ENCODE measurements at places on chromosomes 16 and 17.

- no peak for DNase-seq
Observed at GRCh38 chr17:69333561-69333960, 6.6 kb upstream of the ABCA5 start.

DNA sequence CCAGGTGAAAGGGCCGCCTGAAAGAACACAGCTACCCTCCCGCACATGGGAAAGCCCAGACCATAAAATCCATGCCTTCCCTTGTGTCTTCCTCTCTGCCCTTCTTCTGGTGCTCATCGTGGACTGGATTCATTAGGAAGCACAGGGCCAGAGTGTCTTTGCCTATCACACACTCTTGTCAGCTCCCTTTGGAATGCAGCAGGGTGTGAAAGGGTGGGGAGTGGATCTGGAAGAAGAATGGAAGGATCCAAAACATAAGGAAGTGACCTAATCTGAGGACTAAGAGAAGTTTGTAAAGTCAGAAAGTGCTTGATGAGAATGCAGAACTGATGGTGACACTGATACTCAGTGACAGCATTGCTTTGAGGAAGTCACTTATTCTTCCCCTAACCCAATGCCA, 1147.3 kb upstream of the GOT2 start:
- DNase-seq = no peak

- DNase-seq = no peak
Observed at GRCh38 chr17:59513934-59514841, 51.2 kb upstream of the DHX40 start.

DNA sequence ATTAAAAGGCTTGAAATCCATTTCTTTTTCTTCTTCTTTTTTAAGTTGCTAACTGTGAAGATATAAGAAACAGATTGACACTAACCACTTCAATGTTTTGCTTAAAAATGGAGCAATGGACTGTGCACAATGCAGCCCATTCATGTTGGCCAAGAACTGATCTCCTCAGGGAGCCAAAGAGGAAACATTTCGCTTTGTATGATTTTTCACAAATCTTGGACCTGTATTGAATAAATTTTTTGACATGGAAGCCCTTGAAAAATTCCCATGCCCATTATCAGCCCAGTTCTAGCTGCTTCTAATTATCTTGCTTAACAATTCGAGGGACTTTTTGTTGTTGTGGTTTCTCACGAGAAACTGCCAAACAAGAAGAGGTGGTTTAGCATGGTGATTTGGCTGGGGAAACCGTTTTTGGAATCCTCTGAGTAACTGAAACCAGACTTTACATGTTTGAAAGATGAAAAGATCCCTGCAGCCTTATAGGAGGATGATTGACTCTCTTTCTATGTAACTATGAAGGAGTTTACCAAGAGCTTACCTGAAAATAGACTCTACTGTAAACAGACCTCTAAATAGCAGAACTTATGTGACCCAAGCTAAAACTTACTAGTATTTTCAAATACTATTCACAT, 1389.4 kb upstream of the GOT2 start:
- DNase-seq = no peak

DNA sequence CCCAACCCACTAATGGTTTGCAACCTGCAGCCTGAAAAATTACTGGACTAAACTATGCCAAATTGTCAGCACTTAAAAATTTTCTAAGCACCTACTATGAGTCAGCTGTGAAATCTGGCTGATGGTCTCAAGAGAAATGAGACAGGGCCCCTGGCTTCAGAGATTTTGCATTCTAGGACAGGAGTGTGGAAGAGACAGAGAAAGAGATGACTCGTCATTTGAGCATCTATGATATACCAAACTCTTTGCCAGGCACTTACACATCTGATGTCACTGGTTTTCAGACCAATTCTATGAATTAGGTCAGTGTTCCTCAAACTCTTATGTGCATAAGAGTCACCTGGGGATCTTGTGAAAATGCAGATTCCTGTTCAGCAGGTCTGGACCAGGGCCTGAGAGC, 44.4 kb downstream of the CLEC19A start:
- DNase-seq = peak; percentile 64

GRCh38 chr16:13552062-13552959, 367.6 kb upstream of the ERCC4 start:
- no peak for DNase-seq

DNA sequence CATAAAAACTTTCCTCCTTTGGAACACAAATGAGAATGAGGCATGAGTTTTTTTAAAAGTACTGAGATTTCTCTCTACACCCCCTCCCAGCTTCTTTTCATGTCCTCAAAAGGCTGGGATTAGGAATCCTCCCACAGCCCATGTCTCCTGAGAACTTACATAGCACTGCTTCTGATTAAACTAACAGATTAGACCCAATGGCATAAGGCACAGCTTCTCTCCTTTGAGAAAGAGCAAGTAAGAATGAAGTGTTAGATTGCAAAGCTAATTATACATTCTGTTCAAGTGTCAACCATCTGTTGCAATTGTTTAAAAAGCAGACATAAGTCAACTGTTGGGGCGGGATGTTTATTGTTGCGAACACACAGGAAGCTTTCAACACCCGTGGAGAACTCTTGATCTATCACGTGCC, 715.1 kb downstream of the CDH11 start:
- no peak for DNase-seq

- no peak for DNase-seq
Observed at GRCh38 chr16:85668676-85669424, 19.9 kb downstream of the GINS2 start.

- peak; percentile 22 for DNase-seq
Observed at GRCh38 chr16:48613061-48613957, 3.3 kb upstream of the N4BP1 start.

DNA sequence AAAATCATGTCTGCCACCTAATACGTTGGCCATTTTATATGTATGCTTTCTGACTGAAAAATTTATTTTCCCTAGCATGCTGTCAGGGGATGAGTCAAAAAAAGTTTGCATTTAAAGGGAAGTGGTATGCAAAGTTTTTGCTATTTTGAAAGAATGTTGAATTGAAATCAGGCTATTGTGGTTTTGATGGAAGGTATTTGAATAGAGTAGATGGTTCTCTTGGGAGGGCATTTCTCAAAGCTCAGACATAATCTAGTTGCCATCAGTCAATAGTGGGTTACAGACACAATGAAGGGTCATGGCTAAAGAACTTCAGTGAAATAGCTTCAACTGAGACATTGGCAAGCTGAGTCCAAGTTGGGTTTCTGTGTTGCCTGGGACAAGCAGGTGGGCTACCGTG, 102.4 kb downstream of the MAP2K6 start:
- DNase-seq = peak; percentile 13

DNA sequence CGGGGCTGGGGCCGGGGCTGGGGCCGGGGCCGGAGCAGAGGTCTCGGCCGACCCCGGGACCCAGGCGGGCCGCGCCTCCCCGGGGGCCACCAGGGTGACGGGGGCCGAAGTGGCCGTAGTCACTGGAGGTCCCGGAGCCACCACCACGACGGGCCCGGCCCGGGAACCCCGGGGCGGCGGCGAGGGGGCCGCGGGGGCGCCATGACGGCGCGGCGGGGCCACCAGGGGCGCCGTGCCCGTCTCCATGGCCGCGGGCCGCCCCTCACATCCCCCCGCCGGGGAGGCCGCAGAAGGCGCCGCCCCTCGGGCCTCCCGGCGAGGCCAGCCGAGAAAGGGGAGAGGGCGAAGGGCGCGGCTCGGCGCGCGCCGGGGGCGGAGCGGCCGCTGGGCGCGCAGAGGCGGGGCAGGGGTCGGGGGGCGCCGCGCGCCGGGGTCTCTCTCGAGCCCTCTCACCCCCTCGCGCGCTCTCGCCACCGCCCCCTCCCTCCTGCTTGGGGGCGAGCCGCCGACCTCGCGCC, 297 bp downstream of the TBC1D10B start:
- DNase-seq = no peak

DNA sequence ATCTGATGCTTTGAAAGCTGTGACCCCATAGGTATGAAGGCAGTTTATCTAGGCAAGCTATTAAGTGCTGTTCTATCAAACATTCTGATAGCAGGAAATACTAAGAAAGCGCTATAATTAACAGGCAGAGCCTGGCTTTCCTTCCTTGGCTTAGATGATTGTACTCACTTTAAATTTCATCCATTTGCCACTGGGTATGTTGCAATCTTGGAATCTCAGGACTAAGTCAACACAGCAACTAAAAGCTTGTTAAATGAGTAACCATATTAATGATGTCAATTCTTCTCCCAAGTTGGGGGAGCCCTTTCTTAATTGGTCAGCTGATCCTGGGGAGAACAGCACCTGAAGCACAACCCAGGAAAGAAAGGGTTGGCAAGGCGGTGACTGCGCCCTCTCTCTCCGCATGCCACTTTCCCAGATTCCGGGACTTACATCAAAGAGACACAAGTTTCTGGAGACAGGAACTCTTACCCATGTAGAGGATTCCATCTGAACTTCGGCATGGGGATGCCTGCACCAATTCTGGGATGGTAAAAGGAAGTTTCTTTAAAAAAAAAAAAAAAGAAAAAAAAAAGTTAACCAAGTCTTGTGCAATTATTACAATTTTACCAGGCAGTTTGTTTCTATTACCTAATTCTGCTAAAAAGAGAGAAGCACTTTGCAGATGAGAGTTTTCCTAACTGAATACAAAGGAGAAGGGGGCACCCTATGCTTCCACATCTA, 54.4 kb upstream of the ICAM2 start:
- peak; percentile 54 for DNase-seq

DNA sequence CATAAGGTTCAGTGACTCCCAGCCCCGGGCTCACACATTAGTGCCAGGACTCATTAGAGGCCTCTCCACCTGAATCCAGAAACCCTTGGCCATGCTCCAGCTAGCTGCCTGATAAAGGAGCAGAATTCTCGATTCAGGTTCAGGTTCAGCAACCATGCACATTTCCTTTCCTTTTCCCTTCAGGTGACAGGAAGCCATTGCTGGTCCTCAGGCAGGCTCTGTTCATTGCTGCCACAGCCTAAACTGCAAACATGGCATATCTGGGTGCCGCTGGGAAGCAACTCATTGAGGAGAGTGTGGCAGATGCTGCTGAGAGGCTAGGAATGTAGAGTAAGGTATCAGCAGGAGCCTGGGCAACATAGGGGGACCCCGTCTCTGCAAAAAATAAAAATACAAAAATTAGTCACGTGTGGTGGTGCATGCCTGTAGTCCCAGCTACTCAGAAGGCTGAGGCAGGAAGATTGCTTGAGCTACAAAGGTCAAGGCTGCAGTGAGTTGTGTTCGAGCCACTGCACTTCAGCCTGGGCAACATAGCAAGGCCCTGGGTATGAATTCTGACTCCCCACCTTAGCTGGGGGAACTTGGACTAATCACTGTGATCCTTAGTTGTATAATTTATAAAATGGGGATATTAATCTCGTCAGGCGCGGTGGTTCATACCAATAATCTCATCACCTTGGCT, 28.7 kb downstream of the ARL4D start:
- no peak for DNase-seq

DNA sequence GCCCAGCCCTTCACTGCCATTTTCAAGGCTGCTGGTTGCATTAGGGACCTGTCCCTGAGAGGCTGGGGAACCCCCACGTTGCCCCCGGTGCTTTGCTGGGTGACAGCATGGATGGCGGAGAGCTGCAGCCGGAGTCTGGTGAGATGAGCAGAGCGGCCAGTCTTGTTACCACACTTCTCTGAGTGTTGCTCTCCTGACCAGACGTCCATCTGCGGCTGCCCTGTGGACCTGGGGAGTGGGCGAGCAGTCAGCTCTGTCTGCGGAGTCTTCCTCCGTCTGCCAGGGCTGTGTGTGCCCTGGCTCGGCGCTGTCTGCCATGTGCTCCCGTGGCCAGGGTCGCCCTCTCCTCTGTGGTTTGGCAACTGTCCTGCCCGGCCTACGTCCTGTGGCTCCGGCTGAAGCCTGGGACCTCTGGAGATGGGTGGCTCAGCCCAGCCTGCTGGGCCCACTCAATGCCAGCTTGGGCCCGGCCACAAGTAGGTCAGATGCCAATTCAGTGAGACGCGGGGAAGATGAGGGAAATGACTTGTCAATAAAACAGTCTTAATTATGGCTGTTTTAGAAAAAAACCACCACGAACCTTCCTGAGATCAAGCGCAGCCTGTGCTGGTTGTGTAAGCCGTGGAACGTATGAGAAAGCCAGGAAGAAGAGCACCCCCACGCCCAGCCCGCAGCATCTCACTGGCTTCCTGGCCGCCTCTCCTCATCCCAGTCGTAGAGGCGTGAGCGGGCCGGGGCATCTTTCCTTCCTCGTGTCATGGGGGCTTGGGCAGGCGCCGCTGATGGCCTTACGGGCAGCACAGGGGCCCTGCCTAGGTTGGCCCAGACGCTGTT, 7.9 kb downstream of the KCTD5 start:
- DNase-seq = no peak

GRCh38 chr16:48914070-48914469, 304.1 kb upstream of the N4BP1 start:
- DNase-seq = no peak

- DNase-seq = peak; percentile 51
Observed at GRCh38 chr17:69773081-69773480, 301.9 kb upstream of the KCNJ16 start.

GRCh38 chr16:86430814-86431213, 79.5 kb upstream of the FOXF1 start:
- DNase-seq = no peak

DNA sequence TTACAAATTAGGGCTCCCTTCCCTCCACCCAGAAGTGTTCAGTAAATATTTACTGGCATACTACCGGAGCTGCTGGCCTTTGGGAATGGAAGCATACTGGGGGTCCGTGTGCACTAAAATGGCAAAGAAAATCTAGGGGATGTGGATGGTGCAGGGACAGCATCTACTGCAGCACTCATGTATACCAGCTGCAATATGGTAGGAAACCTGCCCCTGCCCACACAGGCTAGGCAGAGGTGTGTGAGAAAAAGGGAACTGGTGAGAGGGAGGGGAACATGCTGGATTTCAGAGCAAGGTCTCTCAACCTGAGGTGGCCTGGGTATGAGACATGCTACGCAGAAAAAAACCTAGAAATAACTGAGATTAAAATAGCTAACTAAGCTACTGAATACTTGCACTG, 145.4 kb downstream of the CDH13 start:
- DNase-seq = no peak

- DNase-seq = peak; percentile 78
Observed at GRCh38 chr17:38982858-38983746, 15.9 kb upstream of the FBXO47 start.

DNA sequence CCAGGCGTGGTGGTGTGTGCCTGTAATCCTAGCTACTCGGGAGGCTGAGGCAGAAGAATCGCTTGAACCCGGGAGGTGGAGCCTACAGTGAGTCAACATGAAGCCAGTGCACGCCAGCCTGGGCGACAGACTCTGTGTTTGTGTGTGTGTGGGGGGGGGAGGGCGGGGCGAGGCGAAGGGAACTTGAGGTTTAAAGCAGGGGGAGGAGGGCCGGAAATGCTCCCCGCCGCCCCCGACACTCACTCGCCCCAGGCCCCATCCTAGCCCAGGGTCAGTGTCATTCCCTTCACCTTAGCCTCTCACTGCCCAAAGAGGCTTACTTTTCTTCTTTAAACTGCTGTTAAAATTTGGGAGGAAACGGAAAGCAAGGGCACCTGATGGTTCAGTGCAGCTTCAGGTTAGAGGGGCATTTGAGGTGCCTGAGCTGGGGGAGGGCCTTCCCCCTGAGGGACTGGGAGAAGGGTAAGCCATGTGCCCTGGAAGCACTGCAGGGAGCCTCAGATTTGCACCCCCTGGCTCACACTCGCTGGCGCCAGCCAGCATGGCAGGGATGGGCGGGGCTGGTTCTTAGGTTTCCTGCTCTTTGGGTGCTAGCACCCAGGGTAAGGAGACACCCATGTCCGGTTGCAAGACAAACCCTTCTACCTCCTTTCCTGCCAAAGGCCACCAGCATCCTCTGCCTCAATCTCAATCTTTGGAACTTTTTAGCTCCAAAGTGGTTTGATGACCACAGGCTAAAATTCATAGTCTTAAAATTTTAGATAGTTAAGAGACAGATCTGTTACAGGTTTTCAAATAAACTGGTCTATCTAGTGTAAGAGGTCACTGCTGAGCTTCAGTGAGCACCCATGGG, 2.2 kb upstream of the LIMD2 start:
- no peak for DNase-seq
